HS-5 (cell line): ENCODE measurements at places on chromosomes 5 and 9.

GRCh38 chr5:2128686-2129355 is 246.1 kb upstream of the IRX4 start:
- DNase-seq = no peak

- DNase-seq = no peak
Observed at GRCh38 chr5:150412319-150413175, at the start of gene CD74. Gene CD74 (minus strand): TSS chr5:150412910. CDS start chr5:150412749, 161 bp downstream.

GRCh38 chr9:131017067-131017466 is 8.1 kb downstream of the LAMC3 start:
- no peak for DNase-seq

GRCh38 chr5:141522301-141522700 is 33.4 kb downstream of the PCDHGC5 start:
- no peak for DNase-seq

DNA sequence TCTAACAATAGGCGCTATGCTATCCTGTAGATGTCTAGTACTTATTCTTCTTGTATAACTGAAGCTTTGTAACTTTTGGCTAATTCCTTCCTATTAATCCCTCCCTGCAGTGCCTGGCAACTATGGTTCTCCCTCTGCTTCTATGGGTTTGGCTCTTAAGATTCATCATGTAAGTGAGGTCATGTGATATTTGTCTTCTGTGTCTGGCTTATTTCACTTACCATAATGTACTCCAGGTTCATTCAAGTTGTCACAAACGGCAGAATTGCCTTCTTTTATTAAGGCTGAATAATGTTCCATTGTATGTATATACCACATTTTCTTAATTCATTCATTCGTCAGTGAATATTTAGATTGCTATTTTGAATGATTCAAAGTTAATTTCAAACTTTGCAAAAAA is 149.9 kb upstream of the GAS1 start:
- no peak for DNase-seq
